ENCODE measurements at places on chromosomes 1 and 21.
A peak's percentile ranks its signal among the peaks of the same experiment; 100 is the strongest.

DNA sequence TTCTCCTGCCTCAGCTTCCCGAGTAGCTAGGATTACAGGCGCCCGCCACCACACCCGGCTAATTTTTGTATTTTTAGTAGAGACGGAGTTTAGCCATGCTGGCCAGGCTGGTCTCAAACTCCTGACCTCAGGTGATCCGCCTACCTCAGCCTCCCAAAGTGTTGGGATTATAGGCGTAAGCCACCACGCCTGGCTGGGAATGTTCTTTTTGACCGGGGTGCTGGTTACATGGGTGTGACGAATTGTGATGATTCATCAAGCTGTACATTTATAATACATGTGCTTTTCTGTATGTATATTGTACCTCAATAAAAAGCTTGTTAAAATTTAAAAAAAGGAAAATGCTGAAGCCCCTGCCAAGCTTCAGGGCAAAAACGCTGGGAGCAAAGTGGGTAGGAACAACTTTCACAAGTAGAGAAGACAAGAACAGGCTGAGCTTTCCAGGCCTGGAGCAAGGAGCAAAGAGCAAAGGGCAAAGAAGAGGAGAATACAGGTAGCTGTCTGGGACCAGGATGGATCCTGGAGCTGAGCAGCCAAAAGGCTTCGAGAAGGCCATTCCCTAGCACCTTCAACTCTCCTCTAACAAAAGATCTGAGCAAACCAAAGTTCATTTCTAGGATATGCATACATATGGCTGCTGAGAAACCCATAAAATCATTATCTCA, 20.5 kb upstream of the YRDC start:
- H3K4me1 ChIP-seq: peaks cover 12% of the 10 kb centered on the region
- DNase-seq: no peak
- no peaks in the 10 kb centered on the region for H3K27me3 ChIP-seq
- peaks cover 41% of the 10 kb centered on the region for H3K36me3 ChIP-seq
- H3K27ac ChIP-seq: no peak overlapping the region
- H3K4me3 ChIP-seq: no peak overlapping the region

DNA sequence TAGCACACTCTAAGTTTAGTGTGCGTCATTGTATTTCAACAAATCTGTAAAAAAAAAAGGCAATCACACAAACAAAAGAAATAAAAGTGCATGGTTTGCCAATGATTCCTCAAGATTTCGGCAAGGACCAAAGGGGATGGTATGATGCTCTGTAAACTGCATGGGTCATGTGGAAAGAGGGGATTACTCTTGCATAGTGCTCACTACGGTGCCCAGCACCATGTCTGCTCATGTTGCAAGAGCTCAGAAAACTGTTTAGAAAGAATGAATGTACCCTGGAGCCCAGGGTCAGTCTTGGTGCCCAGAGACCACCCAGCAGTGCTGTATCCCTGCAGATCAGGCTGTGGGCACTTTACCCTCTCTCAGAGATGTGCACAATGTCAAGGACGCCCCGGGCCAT, 3.6 kb upstream of the KCNA10 start:
- H3K4me3 ChIP-seq: no peak overlapping the region
- H3K36me3 ChIP-seq: no peaks in the 10 kb centered on the region
- peaks cover 20% of the 10 kb centered on the region for H3K27me3 ChIP-seq
- DNase-seq: no peak
- H3K4me1 ChIP-seq: no peaks in the 10 kb centered on the region

DNA sequence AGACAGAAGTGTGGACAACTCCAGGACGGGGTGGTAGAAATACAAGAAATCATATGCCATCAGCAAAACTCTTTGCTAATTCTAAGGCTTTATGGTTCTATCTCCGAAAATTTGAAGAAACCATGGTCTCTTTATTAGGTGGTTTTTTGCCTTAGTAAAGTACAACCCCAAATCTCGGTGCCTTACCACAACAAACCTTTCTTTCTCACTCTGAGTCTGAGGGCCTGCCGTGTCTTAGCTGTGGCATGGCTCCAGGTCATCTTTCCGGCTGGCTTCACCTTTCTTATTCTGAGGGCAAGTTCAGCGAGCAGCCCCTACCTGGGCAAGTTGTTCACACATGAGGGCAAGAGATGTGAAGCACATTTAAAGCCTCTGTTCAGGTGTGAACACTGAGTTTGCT, 280.6 kb downstream of the TTLL7 start:
- H3K27ac ChIP-seq: no peak overlapping the region
- H3K4me1 ChIP-seq: no peaks in the 10 kb centered on the region
- no peak for DNase-seq
- H3K27me3 ChIP-seq: no peaks in the 10 kb centered on the region
- no peaks in the 10 kb centered on the region for H3K36me3 ChIP-seq

GRCh38 chr1:28449904-28450303, 55.9 kb upstream of the RCC1 start:
- peak; percentile 58 for DNase-seq
- H3K36me3 ChIP-seq: peaks cover 19% of the 10 kb centered on the region
- no peak overlapping the region for H3K4me3 ChIP-seq
- H3K4me1 ChIP-seq: peaks cover 34% of the 10 kb centered on the region
- peak overlapping the region; percentile 85 for H3K27ac ChIP-seq

GRCh38 chr1:215595231-215595630, 28.1 kb downstream of the KCTD3 start:
- H3K27ac ChIP-seq: no peak overlapping the region
- no peaks in the 10 kb centered on the region for H3K27me3 ChIP-seq
- no peak for DNase-seq
- H3K4me3 ChIP-seq: no peak overlapping the region

DNA sequence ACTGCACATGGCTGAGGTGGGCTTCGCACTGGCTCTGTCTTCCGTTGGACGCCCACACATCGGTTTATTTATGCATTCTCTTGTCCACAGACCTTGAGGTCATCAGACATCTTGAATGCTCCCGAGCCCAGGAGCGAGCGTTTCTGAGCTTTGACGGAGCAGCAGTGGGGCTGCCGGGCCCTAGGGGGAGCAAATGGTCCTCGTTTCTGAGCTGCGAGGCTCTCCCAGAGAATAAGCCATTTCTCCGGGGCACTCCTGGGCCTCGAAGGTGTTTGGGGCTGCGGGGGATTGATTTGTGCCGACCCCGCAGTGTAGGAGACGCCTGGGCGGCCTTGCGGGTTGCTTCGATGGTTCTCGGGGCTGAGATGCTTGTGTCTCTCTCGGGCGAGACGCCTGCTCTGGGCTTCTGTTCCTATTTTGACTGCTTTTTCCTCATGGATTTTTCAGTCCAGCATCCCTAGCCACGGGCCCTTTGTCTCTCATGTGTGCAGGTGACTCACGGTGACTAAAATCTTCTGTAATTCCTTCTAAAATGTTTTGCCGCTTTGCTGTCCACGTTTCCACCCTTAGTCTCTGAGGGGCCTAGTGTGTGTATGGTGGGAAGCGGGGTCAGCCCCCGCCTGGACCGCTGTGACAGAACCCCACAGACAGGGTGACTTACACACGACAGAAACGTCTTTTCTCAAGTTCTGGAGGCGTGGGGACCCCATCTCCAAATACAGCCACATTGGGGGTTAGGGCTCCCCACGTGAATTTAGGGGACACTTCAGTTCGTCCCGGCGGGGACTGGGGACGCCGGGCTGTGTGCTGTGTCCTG, 62.1 kb downstream of the FAAP20 start:
- peak overlapping the region; percentile 76 for H3K4me3 ChIP-seq
- H3K36me3 ChIP-seq: no peaks in the 10 kb centered on the region
- peak overlapping the region; percentile 52 for H3K27ac ChIP-seq
- no peak for DNase-seq

- H3K36me3 ChIP-seq: no peaks in the 10 kb centered on the region
- no peak for DNase-seq
- no peak overlapping the region for H3K27ac ChIP-seq
- H3K4me3 ChIP-seq: no peak overlapping the region
- H3K27me3 ChIP-seq: no peaks in the 10 kb centered on the region
These were observed 560.2 kb downstream of the SMYD3 start for GRCh38 chr1:245946905-245947304.

DNA sequence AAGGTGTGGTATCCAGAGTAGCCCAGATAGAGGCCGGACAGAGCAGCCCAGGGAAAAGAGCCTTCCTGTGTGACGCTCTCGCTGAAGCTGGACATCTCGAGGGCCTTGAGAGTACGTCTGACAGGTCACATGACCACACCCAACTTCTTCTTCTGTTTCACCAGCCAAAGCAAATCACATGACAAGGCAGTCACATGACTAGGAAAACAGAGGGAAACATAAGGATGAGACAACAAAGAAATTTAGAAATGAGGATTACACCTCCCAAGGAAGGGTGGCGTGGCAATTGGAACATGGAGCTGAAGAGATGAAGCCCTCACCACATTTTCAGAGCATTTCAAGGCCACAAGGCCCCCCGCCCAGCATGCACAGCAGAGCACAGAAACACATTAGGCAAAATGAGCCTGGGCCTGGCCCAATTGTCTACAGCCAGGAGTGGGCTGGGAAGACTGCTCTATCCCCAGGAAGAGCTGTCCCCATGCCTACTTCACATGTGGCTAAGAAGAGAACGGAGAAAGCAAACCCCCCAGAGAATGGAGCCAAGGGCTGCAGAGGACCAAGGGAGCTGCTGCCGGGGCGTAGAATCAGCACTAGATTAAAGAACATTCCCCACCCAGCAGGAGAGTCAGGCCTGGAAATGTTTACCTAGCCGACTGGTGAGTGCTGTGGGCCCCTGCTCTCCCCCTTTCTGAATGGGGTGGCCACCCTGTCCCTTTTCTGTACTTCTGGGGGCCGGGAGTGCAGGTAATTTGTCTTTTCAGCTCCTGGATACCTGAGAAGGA, 305.1 kb downstream of the NPHP4 start:
- H3K4me1 ChIP-seq: no peaks in the 10 kb centered on the region
- no peak overlapping the region for H3K4me3 ChIP-seq
- H3K36me3 ChIP-seq: no peaks in the 10 kb centered on the region
- no peak for DNase-seq
- H3K27ac ChIP-seq: no peak overlapping the region
- H3K27me3 ChIP-seq: no peaks in the 10 kb centered on the region

Measured in activated T-helper 2 cell treated with anti-CD3 and anti-CD28 coated beads, Interferon-gamma antibody, Interleukin-2, Interleukin-4, amounts not matched to agents 10 μg/mL and 5 μg/mL and 100 μg/mL, durations not matched to agents 14 hours and 24 hours and 36 hours (primary cell).